Left colon (tissue), 2 donors: ENCODE measurements at places on chromosomes 7 and 10.

- DNase-seq = no peak
These were observed 19.8 kb upstream of the KDM7A start for GRCh38 chr7:140196361-140197217.

- DNase-seq = peak; percentile 62
These were observed 9.4 kb downstream of the LIMK1 start for GRCh38 chr7:74092964-74093471.

DNA sequence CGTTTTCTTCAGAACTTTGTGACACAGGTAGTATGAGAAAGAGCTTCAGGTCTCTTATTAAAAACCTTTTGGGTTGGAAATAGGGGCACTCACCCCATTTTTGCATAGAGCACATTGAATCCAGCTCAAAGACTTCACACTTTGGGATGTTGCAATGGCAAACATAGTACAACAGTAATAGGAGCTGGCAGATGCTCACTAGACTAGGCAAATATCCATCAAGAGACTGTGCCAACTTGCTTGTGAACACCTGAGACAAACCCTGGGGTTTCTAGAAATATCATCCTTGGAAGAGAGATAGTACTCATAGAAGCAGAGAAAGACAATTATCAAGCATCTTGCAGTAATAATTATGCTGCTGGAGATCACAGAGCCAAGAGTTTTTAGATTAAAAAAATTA lies 280.0 kb downstream of the CACNA2D1 start:
- no peak for DNase-seq

DNA sequence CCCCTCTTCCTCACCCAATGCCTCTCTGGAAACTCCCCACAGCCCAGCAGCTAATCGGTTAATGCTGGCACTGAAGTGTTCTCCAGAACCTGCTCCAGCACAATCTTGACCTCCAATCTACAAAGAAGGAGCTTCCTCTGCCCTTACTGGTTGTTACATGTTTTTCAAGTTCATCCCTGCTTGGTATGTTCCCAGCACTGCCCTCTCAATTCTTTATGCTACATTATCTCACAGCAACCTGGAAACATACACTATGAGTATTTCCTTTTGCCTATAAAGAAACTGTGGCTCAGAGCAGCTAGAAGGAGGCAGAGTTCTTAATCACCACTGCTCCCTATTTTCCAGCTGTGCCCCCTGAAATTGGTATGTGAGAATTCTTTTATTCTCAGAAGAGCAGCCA lies 84.1 kb upstream of the KMT2E start:
- no peak for DNase-seq

DNA sequence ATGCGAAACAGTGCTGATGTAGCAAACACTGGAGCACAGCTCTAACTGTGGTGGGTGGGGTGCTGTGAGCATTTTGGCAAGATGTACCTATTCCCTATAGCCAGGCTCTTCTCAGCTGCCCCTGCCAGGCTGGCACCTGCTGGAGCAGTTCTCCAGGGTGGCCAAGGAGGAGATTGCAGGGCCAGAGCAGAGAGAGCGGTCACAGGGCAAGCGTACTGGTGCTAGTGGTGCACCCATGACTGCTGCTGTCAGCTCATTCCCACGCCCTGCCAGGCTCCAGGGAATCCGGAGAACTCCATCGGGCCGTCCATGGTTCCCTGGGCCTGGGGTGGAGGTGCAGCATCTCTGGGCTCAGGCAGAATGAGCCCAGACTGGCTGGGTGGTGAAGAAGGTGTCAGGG lies 2.1 kb downstream of the COL13A1 start:
- no peak for DNase-seq

- DNase-seq = no peak
These were observed 87.7 kb upstream of the TMEM168 start for GRCh38 chr7:112877691-112878460.

GRCh38 chr10:32746869-32747268 lies 211.2 kb downstream of the ITGB1 start:
- no peak for DNase-seq

- DNase-seq = no peak
These were observed 80.0 kb upstream of the COL1A2 start for GRCh38 chr7:94314413-94315410.

- DNase-seq = peak; percentile 60
These were observed 7.2 kb downstream of the HOXA13 start for GRCh38 chr7:27192546-27193334.

DNA sequence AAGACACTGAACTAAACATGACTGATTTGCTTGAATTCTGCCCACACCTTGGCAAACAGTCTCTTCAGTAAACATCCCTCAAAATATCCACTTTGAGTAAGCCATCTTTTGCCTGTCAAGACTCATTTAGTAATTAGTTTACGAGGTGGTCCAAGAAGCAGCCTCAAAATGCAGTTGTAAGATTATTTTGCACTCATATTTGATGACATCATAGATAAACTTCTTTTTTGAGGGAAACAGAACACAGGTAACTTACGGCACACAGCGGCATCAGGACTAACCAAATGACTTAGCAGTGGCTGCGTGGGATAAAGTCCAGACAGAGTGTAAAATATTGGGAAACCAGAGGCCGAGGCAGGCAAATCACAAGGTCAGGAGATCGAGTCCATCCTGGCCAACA lies 41.8 kb upstream of the STEAP1B start:
- no peak for DNase-seq

- DNase-seq = no peak
These were observed 32.8 kb downstream of the TSPAN12 start for GRCh38 chr7:120825152-120825551.

GRCh38 chr7:100583132-100584053 lies 2.5 kb downstream of the LRCH4 start:
- DNase-seq = peak; percentile 72

- no peak for DNase-seq
These were observed 138.6 kb upstream of the GRB10 start for GRCh38 chr7:50921114-50921813.

GRCh38 chr7:126450269-126450671 lies 802.5 kb downstream of the GRM8 start:
- DNase-seq = no peak

DNA sequence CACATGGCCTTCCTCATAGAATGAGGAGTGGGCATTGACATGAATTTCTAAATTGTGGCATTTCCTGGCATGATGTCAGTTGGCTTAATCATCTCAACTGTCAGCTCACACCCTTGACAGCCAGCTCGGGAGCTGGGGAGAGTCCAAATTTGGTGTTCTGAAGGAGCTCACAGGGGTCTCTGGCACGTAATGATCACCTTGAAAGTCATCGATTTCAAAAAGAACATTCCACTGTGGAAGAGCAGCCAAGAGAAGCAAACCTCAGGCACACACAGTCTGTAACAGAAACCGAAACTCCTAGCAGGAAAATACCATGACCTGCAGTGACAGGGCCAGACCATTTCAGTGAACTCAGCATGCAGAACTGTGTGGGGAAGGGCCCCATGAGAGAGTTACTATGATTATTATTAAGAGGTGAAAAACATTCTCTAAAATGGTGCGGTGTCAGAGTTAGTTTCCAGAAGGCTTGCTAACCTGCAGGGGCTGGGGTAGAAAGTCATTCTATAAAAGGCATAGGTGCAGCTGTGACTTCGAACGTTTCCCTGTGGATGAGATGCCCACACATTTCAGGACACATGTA lies 26.4 kb upstream of the KLF6 start:
- no peak for DNase-seq
